ENCODE measurements at places on chromosomes 2 and 18.
A peak's percentile ranks its signal among the peaks of the same experiment; 100 is the strongest.

DNA sequence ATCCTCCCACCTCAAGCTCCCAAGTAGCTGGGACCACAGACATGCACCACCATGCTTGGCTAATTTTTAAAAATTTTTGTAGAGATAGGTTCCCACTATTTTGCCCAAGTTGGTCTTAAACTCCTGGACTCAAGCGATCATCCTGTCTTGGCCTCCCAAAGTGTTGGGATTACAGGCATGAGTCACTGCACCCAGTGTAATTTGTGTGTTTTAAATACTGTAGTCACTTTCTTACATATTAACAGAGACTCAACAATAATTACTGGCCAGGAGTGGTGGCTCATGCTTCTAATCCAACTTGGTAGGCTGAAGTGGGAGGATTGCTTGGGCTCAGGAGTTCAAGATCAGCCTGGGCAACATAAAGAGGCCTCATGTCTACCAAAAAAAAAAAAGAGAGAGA lies 293.0 kb downstream of the RDH14 start:
- no peak for DNase-seq

DNA sequence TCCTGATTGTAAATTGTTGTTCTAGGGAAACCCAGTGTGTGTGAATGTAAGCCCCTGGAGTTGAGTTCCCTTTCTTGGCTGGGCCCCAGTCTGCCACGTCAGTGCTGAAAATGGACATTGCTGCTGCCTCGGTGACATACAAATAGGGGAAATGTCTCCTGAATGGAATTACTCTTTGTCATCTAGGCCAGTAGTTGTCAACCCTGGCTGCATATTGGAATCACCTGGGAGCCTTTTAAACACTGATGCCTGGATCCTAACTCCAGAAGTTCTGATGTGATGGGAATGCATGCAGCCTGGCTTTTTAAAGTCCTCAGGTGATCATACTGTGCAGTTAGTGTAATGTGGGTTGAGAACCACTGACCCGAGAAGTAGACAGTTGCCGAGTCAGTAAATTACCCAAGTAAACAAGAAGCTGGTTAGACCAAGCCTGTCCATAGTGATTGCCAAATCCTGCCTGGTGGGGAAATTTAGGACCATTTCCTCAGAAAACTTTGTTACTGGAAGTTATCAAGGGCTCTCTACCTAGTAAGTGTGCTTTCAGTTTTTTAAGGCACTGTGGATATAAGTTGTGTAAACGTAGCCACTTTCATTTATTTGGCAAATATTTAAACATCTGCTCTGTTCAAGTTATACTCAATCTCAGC lies 27.6 kb upstream of the IL1R1 start:
- DNase-seq = no peak

GRCh38 chr2:47811668-47812067 lies 28.7 kb downstream of the MSH6 start:
- no peak for DNase-seq

GRCh38 chr18:57447154-57447621 lies 12.0 kb downstream of the ONECUT2 start:
- DNase-seq = peak; percentile 85

- DNase-seq = no peak
These were observed 59.3 kb downstream of the COBLL1 start for GRCh38 chr2:164782323-164782722.

GRCh38 chr2:18349421-18349820 lies 211.0 kb downstream of the RDH14 start:
- DNase-seq = no peak

- DNase-seq = peak; percentile 23
These were observed 1.0 kb upstream of the PMAIP1 start for GRCh38 chr18:59898609-59899297.

- no peak for DNase-seq
These were observed 26.0 kb downstream of the EIF2AK3 start for GRCh38 chr2:88601286-88601685.

Data from WTC11 (cell line).